ENCODE measurements at places on chromosomes 13 and 19. TPM values are rescaled to one million over a fixed set of nuclear protein-coding genes. Genes with fewer than 3 reads are reported as not detected.

DNA sequence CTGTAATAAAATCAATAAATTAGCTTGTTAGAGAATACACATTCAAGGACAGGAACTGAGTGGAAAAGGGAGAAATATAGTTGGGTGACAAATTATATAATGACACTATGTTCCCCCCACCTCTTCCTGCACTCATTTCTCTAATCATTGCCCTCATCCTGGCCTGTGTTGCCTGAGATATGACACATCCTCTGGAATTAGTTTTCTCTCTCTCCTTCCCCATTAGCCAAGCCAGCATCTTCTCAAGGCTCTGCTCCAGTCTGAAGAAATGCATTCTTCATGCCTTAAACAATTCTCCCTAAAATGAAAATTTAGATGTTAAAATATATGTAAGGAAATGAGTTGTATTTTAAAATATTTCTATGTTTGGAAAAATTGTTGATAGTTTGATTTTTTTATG, 280.3 kb downstream of the POU4F1 start:
- no peak for DNase-seq
- H3K27me3 ChIP-seq = peaks cover 6% of the 10 kb centered on the region
- no peaks in the 10 kb centered on the region for H3K36me3 ChIP-seq

GRCh38 chr13:113491982-113492381, 1.5 kb upstream of the DCUN1D2 start:
- no peak for DNase-seq
- no peak overlapping the region for H3K27ac ChIP-seq
- H3K4me1 ChIP-seq = peaks cover 64% of the 10 kb centered on the region

DNA sequence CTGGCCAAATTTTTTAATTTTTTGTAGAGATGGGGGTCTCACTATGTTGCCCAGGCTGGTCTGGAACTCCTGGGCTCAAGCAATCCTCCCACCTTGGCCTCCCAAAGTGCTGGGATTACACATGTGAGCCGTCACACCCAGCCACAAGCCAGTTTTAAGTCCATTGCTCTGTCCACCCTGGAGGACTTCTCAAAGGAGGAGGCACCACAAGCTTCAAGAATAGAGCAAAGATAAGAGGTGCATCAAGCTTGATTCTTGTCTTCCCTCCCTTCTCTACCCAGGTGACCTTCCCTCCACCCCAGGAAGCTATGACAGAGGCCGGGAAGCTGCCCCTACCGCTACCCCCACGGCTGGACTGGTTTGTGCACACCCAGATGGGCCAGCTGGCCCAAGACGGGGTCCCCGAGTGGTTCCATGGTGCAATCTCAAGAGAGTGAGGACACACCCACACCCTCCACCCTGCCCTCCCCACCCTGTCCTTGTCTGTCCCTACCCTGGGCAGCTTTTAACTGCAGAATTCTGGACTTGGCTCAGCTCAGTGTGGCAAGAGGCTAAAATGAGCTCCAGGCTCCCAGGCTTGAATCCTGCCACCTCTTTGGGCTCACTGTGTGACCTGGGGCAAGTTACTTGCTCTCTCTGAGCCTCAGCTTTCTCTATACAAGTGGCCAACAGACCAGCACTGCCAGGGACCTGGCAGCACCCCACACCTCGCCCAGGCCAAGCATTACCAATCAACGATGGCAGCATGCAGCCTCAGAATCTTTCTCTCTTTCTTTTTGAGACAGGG, 5.2 kb downstream of the HSH2D start:
- H3K27ac ChIP-seq = no peak overlapping the region
- DNase-seq = no peak
- no peak overlapping the region for H3K4me3 ChIP-seq
- peaks cover 24% of the 10 kb centered on the region for H3K36me3 ChIP-seq
- H3K27me3 ChIP-seq = no peaks in the 10 kb centered on the region
- H3K4me1 ChIP-seq = peaks cover 15% of the 10 kb centered on the region

The ZNF534 gene
- 0.09 TPM for total RNA-seq

The ZNF296 gene
- 3.1 TPM for total RNA-seq

The ZNF665 gene
- 6.5 TPM for total RNA-seq

The KLF1 gene
- 0.18 TPM for total RNA-seq

Data from activated CD4-positive, alpha-beta T cell treated with anti-CD3 and anti-CD28 coated beads for 36 hours (primary cell).